ENCODE measurements at places on chromosomes 7 and 10.
A peak's percentile ranks its signal among the peaks of the same experiment; 100 is the strongest.

DNA sequence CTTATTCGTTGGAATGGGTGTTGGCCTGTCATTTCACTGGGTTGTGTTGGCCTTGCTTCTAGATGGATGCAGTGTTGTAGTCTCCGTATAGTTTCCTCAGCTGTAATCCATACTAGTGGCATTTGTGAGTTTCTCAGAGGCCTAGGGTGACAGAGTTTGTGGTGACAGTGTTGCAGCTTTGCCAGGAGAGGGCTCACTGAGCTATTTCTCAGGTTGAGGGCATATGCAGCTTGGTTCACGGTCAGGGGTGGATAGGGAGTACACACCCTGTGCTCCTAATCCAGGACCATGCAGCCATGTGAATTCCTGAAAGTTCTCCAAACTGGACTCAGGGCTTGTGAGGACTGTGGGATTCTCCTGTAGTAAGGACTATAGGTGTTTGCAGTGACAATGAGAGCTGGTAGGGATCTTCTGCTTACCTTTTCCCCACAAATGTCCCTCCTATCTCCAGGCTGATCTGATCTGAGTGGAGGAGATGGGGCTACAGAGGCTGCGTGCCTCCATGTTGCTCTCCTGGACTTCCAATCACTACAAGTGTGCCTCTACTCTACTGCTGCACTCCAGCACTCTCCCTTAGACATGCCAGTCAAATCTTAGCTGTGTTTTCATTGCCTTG, 229.0 kb downstream of the STK31 start:
- DNase-seq: peak; percentile 73

DNA sequence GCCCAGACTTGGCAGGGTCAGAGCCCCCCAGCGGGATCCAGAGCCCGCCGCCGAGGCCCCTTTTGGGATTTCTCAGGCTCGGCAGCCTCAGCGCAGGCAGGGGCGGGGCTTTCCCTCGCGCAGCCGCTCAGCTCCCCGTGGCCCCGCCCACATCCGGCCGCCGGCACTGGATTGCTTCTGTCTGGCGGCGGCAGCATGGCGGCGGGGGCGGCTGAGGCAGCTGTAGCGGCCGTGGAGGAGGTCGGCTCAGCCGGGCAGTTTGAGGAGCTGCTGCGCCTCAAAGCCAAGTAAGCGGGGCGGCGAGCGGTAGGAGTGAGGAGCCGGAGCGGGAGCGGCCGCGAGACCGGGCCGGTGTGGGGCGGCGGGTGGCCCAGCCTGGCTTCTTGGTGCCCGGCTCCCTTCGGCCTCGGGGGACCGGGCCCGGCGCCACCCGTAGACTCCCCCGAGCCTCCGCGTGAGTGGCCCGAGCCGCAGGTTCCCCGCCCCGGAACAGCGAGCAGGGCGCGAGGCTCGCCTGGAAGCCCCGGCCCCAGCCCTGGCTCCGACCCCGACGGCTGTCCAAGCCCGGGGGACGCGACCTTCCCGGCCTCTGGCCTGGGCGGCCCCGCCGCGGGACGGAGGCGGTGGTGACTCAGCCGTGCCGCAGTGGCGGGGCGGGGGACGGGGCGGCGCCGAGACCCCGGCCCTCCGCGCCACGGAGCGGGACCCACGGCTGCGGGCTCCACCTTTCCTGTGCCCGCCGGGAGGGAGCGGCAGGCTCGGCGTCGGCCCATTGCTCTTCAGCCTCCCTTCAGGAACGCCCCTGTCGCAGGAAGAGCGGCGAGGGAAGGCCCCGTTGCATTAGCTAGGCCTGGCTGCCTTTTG, at the start of gene GLRX3:
TSS of gene GLRX3 (plus strand) at position 166 of the 864 bp plus-strand sequence. CDS start at position 196, 30 bp downstream.
- peak; percentile 86 for DNase-seq

GRCh38 chr10:29316308-29317026, 27.6 kb downstream of the LYZL1 start:
- no peak for DNase-seq

DNA sequence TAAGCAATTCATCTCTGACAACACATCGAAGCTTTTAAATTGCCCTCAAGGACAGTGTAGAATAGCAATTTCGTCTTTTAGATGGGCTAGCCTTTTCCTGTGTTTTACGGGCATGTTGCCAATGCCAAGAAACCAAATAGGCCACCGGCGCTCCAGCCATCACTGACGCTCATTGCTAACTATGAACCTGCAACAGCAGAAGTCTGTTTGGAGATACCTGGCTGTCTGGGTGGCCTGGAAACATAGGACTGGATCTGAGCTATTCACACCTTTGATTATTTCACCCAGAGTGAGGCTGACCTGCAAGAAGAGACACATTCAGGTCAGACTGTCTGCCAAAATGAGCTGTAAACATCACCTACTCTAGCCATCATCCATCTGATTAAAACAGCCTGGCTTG, 12.0 kb downstream of the KPNA7 start:
- DNase-seq: no peak

GRCh38 chr10:89344156-89344555, 16.4 kb downstream of the IFIT3 start:
- DNase-seq: no peak

DNA sequence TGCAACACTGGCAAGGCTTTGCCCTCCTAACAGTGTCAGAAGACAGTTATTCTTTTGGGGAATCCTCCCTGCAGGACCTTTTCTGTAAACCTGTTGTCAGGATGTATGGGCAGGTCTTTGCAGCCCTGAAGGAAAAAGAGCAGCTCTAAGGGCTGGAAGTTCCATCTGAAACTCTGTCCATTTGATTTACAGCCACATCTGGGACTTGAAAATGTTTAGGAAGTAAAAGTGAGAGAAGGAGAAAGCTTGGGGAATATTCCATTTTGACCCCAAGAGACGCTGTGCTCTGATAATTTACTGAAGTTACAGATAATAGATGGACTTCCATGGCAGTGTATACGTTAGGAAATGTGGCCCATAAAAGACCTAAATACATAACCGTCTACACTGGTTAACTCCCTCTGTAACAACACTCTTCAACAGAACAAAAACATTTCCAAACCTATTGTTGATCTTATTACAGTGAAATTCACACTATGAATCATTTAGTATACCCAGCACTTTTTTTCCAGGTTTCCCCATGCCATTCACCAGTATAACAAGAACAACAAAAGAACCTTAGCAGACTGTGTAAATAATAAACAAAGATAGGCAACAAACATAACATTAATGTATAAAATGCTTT, 89.1 kb downstream of the KIAA1549 start:
- DNase-seq: no peak

- no peak for DNase-seq
Measured at GRCh38 chr7:157279741-157280215, 57.0 kb upstream of the DNAJB6 start.

DNA sequence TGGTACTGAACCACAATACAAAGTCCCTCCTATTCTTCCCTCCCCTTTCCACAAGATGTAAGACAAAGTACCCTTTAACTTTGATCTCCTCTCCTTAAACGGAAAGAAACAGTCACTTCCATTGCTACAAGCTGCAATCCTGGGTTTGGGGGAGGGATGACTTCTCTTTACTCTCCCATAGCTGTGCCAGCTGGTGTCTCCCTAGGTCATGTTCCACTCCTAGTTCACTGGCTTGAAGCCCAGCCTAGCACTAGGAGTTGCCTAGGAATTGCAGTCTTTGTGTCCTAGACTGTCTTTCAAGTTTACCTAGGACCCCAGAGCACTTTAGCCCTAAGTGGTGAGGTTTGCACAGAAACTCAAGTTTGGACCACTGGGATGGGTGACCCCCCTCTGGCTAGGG, 311.1 kb downstream of the HPSE2 start:
- no peak for DNase-seq

DNA sequence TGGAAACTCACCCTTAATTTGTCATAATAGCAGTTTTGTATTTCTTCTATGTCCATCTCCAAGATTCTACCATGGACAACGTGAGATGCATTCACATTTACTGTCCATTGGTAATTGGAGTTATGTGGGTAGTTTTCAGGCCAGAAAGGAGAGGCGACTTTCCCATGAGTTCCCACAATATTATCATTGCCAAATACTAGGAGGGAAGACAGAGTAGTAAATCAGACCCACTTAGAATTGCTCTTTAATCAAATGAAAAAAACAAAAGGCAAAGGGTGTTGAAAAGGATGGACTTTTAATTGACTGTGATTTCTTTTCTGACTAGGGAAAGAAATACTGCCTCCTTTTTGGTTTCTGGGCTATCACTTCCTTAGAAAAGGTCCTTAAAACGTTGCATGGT, 121.7 kb upstream of the RSU1 start:
- no peak for DNase-seq

DNA sequence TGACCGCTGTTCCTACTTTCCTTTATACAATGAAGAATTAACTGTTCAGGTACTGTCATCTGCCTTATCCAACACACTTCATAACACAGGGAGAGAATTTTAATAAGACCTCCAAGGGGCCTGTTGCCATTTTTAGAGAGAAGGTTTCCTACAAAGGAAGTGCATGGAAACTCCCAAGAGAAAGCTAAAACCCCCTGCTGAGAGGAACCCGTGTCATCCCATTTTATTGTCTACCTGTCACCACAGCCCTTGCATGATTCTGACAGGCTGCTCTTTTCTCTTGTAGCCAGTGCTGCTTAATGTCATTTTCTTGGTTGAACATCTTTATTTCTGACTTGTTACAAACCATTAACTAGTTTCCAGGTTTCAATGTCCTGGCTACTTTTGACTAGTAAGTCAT, 98.4 kb downstream of the SNX10 start:
- DNase-seq: no peak

GRCh38 chr7:381211-382042, 91.5 kb downstream of the FOXL3 start:
- peak; percentile 14 for DNase-seq

DNA sequence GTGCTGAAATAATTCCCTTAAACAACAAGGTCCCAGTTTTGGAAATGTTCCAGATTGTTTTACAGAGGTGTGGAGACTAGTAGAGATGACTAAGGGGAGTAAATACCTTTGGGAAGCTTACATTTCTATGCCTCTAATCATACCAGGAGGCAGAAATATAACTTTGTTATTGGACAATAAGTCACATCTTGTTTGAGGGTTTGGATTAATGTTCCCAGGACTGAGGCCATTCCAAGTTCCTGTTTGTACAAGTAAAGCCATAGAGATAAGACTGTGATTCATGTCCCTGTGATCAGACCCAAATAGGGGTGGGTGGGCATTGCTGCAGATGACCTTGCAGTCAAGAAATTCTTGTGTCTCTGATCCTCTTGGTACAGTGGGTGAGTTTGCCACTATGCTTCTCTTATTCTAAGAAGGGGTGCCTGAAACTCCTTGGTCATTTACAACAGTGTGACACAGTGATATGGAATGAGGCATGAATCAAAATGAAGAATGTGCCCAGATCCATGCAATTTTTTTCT, 508.3 kb downstream of the SORCS3 start:
- no peak for DNase-seq

DNA sequence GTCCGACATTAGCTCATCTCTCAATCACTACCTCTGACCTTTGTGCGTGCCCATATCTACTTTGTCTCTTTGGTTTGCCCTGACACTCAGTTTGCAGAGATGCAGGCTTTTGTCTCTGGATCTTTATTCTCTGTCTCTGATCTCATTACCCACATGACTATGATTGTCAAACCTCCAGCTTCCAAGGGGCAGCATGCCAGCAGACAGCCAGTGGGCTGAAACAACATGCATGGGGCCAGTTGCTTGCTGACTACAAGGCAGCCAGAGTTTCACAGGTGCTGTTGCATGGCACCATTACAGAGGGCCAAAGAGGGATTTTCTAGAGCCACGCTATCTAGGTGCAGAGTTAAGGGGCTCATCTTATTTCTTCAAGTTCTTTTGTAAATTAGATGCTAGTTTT, 146.2 kb downstream of the SPAG6 start:
- DNase-seq: no peak

DNA sequence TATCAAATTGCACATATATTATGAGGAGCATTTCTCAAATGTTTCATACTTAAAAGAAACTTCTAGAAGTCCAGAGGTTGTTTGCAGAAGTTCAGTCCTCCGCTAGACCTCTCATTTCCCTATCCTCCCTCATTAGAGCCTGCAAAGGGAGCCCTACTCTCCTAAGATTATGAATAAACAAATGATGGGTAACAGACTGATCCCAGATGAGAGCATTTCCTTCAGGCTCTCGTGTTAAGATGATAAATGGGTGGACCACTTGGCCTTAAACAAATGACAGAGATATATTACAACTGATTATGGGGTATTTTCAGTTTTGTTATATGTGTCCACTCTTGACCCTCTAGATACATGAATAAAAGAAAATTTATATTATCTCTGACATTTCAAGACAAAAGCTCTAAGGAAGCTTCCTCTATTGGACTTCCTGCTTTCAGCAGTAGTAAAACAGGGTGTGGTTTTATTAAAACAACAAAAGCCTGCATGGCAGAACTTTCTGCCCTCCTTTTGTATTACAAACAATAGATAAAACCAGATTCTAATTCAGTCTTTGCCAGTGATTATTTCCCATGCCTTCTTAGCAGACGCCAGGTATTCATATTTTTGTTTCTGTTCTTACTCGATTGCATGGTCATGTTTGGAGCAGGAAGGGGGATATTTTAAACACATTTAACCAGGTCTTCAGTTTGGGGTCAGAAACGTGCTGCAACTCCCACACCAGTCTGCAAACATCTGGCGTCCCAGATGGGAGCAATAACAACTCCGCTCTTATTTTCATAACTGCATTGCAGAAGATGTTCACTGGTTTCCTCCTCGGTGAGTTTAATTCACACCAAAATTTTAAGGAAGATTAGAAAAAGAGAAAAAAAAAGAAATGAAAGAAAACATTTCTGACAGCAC, 52.4 kb upstream of the FAM204A start:
- peak; percentile 64 for DNase-seq

DNA sequence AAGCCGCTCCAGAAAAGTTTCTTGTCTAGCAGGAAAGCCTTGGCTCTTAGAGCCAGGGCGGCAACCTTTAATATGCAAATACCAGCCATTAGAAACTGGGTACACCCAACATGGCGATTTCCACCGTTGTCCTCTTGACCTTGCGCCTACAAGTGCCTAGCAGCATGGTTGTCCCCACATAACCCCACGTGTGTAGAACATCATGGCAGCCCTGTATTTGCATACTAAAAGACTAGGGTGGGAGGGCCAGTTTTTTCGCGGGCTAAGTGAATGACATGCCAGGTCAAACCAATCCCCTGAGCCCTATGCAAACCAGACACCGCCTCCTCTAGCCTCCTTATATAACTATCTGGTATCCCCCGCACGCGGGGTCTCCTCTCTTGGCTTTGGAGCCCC, 58.4 kb upstream of the FZD8 start:
- no peak for DNase-seq

GRCh38 chr10:93074597-93075368, 1.1 kb downstream of the CYP26A1 start:
- no peak for DNase-seq

GRCh38 chr10:133050371-133050770, 37.4 kb upstream of the ADGRA1 start:
- no peak for DNase-seq

DNA sequence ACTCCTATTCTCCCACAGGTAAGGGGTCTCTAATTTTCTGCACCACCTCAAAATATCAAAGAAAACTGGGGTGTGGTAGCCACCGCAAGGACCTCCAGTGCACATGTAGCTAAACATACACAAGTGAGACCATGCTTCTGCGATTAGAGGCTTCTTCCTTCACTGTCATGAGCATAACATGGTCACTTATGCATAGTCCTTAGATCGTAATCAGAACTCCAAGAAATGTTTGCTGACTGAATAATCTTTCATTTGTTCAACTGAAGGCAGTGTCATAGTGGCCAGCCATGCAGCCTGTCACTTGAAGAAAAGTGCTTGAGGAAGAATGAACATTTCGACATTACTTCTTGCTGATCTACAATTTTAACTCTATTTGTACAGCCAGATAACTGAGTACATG, 14.6 kb downstream of the TWIST1 start:
- no peak for DNase-seq

GRCh38 chr10:79410315-79411094, 34.9 kb downstream of the ZCCHC24 start:
- DNase-seq: no peak

GRCh38 chr7:77537136-77537777, at the start of gene PTPN12:
TSS of gene PTPN12 (plus strand) at chr7:77537295. CDS start at chr7:77537547, 252 bp downstream.
- peak; percentile 74 for DNase-seq

All from NAMALWA (cell line).